ENCODE measurements at places on chromosomes 1 and 21. TPM values are rescaled to one million over a fixed set of nuclear protein-coding genes. Genes with fewer than 3 reads are reported as not detected.

DNA sequence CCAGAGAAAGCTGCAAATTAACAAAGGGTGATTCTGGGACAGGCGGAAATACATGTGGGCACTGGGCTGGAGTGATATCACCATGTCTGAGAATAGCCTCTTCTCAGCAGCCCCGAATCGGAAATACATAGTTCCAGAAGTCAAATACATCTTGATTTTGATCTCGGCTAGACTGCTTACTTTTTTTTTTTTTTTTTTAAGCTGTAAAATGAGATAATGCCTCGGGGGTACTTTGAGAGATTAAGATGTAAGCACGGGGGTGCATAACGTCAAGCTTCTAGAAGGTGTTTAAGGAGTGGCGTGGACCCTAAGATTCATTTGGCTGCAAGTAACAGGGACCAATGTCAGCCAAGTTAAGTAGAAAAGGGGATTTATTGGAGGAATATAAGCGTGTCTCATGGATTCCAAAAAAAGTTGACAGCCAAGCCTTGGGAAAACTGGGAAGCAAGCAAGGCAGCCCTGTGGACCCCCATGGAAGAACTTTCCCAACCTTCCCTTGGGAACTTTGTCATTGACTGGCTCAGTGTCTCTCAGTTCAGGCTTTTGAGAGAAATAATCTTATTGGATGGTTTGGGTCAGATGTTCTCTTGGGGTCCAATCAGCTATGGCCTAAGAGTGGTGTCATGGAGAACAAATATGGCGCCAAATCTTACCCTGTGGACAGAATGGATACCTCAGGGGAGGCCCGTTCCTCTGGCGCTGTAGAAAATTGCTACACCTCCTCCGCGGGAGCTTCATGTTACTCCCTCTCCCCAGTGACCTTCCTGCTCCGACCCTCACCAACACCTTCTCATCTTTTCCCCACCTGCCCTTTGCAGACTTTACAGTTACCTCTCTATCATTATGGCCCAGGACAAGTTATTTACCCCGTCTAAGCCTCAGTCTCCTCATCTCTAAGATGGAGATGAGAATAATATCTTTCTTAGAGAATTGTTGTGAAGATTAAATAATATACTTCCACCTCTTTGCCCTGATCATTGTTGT lies 186.6 kb downstream of the KAZN start:
- DNase-seq = no peak

OR2T11 gene
- total RNA-seq = not detected

NLRP3 gene
- total RNA-seq = 16.7 TPM

DNA sequence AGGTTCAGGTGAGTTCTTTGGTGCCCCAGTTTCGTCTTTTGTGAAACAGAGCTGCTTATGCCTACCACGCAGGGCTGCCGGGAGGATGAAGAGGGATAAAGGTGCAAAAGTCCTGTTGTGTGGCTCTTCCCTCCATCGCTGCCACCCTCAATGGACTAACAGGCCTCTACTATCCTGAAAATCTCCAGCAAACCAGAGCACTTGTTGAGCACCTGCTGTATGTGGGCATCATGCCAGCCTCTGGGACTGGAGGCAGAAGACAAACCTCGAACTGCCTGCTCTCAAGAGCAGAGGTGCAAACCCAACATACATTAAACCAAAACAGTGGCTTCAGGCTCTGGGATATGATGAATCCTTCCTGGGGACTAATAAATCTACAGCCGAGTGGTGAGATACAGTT lies 174.1 kb downstream of the ACTL8 start:
- DNase-seq = no peak

GRCh38 chr1:9717193-9718005 lies 65.9 kb downstream of the PIK3CD start:
- DNase-seq = no peak

- no peak for DNase-seq
These were observed 1.9 kb downstream of the CNN3 start for GRCh38 chr1:94925004-94925403.

FAM43B gene
- total RNA-seq = 0.31 TPM

DNA sequence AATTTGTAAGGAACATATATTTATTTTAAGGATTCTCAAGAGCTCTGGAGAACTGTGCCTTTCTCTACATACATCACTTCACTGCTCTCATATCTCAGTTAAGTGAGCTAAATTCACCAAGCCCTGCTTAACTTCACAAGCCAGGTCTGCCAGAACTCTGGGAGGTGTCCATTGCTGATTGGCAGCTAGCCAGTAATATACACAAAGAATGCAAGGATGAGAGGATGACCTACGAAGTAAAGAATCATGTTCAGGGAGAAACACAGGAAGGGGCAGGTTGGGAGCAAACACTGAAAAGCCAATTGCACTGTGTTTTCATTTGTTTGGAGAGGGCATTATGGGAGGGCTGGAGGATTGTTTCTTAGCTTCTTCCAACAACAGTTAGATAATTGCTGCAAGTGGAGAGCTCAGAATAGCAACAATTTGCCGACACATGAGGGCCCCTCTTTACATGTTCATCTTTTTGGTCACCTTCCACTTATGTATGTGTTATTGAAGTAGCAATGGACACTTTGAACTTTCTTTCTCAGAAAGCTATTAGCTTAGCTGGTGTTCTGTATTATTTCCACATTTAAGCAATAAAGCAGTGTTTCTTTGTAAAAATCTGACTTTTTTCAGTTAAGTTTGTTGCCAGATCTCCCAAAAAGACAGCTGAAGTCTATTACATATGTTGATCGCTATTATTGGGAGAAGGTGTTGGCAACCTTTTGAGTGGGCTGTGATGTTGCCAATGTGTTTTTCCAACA lies 254.8 kb downstream of the LTN1 start:
- no peak for DNase-seq

FLG2 gene
- not detected for total RNA-seq

DNA sequence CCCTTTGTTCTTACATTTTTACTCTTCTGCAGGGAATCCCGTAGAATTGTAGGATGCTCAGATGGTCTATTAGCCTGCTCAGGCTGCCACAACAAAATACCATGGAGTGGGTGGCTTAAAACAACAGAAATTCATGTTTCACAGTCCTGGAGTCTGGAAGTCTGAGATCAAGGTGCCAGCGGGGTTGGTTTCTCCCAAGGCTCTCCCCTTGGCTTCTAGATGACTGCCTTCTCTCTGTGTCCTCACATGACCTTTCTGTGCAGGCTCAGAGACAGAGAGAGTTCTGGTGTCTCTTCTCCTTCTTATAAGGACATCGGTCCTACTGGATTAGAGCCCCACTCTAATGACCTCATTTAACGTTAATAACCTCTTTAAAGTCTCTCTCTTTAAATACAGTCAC lies 41.7 kb downstream of the HUNK start:
- DNase-seq = no peak

PLA2G2D gene
- total RNA-seq = not detected

GBP1 gene
- 19.6 TPM for total RNA-seq

RPE65 gene
- not detected for total RNA-seq

Measured in omental fat pad (tissue), 4 donors.